ENCODE measurements at places on chromosomes 12 and 14.

- no peak for DNase-seq
Measured at GRCh38 chr12:57725851-57726150, 12.7 kb downstream of the AGAP2 start.

DNA sequence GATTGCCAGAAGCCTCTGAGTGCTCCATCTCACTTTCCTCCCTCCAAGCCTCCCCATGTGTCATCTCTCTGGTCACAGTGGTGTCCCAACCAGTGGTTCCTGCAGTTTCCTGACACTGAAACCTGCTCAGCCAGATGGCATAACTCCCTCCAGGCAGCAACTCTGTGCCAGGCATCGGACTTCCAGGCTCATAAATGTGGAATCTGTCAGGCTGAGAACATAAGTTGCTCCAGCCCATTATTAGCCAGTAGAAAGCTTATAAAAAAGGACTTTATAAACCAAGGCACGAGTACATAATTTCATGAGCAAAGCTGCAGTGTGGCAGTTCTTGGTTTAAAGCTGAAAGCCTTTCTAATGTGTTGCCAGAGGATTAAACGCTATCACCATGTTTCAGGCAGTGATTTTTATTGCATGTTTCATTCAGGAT is 194.3 kb downstream of the DACT1 start:
- DNase-seq = no peak

DNA sequence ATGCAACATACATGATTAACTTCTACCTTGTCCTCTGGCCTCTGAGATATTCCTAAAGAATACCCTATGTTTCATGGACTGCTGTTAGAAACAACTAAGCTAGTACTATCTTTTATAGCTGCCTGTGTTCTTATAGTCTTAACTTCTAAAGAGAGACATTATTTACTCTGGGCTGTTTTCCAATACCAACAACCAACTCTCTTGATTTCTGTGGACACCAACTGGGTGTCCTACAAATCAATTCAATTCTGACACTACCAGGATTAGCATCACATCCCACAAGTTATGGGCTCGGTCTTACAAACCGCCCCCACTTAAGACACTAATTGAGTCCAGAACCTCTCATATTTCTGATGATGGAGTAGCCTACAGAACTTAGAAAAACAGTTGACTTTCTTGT is 8.3 kb downstream of the XPOT start:
- no peak for DNase-seq

DNA sequence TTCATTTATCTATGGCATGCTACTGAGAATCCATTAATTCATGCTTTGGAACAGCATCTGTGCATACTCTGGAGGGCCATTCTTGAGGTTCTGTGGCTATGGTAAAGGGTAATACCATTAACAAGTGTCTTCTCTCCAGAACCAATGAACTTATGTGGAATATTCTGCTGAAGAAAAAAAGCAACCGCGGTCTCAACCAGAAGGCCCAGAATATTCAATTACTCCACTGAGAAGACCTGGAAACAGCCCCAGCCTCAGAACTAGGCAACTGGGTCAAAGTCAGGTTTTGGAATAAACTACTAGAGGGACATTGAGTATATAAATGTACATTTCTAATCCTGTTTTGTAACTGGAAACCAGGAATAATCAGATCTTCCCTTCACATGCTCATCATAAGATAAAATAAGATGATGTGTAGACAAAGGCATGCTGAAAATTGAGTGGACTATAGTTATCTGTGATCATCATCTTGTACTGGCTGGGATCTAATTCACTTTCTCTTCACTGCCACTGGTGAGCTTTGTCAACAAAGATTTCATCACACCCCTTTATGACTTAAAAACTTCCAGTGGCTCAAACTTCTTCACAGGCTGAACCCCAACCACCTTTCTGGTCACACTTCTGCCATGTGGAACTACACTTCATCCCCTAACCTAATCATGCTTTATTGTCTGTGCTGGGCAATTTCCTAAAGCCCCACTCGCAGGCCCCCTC is 6.0 kb downstream of the SPTB start:
- DNase-seq = no peak

- DNase-seq = no peak
Measured at GRCh38 chr14:59254911-59255545, 66.6 kb downstream of the DAAM1 start.

- DNase-seq = no peak
Measured at GRCh38 chr12:79983986-79984620, 49.2 kb upstream of the PPP1R12A start.

GRCh38 chr12:49567302-49567610 is 686 bp downstream of the MCRS1 start:
- DNase-seq = no peak

DNA sequence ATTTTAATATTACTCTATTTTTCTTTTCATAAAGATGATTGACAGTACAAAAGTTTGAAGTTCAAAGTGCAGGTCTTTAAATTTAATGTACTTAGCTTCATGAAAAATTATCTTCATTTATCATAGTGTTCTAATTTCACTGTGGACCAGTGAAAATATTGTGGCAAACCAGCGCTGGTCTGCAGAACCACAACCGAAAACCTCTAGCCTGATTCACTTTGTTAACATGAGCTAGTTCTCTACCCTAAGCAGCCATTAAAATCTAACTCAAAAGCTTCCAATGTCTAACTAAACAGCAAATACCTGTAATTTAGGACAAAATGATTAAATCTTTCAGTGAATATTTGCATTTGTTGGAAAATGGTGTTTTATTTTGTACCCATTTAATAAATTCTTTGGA is 161.1 kb upstream of the TMTC2 start:
- DNase-seq = no peak
